ENCODE measurements at places on chromosomes 1 and 21.

GRCh38 chr1:183571678-183572268 lies 18.5 kb downstream of the NCF2 start:
- DNase-seq, result no peak

DNA sequence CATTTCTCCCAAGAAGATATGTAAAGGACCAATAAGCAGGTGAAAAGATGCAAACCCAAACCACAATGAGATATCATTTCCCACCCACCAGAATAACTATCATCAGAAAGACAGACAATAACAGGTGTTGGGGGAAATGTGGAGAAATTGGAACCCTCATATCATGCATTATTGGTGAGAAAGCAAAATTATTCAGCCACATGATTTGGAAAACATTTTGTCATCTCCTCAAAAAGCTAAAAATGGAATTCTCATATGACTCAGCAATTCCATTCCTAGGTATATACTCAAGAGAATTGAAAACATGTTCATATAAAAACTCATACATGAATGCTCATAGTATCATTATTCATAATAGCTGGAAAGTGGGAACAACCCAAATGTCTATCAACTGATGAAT lies 25.1 kb upstream of the RNF186 start:
- DNase-seq, result no peak

GRCh38 chr1:31064111-31064717 lies 1.3 kb downstream of the PUM1 start:
- no peak for DNase-seq

- DNase-seq, result peak; percentile 11
Measured at GRCh38 chr1:99264201-99265021, at the start of gene PLPPR4. Gene PLPPR4, plus strand, starts transcription at chr1:99264492. Its CDS starts 102 bp downstream, at chr1:99264594.

- no peak for DNase-seq
Measured at GRCh38 chr1:8425150-8425780, 107.4 kb downstream of the SLC45A1 start.

GRCh38 chr1:62991152-62991551 lies 207.2 kb downstream of the ATG4C start:
- DNase-seq, result no peak

DNA sequence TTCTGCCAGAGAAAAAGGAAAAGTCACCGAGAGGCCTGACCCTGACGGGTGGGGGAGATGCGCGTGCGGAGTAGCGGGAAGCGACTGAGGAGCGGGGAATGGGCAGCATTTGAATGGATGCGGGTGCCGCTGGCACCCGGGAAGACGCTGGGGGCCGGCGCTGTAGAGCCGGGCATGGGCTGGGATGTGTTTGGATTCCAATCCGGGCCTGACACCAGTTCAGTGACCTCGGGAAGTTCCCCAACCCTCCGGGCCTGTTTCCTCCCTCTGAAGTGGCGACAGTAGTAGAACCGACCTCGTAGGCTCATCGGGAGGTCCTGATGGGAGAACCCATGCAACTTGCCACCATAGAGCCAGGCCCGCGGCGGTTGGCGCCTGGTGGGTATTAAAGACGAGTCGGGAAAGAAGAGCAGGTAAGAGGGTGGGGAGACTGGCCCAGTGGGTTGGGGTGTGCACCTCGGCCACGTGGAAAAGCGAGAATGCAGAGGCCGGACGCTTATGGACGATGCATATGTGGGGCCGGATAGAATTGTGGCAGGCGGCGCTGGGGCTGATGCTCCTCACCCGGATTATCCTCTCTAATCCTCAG lies 642 bp upstream of the SLC16A1 start:
- no peak for DNase-seq

- no peak for DNase-seq
Measured at GRCh38 chr1:220748089-220748934, at the start of gene MTARC2. Gene MTARC2, plus strand, starts transcription at chr1:220748322. Its CDS starts 210 bp downstream, at chr1:220748532.

DNA sequence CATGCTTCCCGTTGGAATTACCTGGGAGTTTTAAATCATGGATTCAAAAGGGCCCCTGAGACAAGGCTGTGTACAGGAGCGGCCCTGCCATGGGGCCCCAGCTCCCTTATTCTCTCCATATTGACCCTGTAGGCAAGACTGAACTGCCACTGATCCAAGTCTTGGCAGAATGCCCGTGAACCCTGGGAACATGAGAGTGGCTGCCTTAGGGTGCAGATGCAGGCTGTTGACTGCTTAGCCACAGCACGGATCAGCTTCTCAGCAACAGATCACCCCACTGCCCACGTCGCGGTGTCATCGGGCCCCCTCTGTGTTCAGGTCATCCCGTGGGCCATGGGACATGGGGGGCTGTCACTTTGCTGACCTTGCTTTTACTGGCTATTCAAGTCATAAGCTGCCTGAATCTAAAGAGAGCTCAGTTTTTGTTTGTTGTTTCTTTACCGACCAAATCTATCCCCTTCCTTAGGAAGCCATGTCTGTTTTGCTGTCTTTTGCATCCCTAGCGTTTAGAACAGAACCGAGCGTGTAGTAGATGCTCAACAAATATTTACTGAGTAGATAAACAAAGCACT lies 83.4 kb downstream of the MATN1 start:
- no peak for DNase-seq

DNA sequence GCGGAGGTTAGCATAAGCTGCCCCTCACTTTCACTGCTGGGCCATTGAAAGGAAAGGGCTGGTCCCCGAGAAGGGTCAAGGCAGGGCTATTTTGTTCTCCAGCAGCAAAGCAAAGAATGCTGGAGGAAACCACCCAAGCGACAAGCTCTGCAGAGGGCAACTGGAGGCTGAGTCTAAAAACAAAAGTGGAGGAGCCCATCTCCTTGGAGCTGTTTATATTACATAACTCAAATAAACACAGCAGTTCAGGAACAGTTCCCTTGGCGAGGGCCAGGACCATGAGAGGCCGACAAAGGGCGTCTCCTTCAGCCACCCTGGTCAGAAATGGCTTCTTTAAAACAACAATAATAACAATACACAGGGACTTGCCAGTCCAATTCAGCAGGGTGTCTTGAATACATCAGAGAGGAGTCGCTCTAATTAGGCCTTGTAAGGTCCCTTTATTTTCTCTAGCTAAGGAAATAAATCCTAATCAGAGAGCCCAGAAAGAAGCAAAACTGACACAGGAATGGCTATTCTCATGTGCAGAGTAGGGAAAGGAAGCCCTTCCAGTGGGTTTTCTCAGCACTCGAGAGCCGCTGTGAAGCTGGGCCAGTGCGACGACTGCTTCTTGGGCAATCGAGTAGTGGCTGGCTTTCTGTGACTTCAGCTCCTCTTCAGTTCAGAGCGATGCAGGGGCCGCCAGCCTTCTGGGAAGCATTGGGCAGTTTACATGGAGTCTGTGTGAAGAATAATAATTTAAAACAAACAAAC lies 57.0 kb upstream of the TARBP1 start:
- no peak for DNase-seq

- DNase-seq, result no peak
Measured at GRCh38 chr1:87598429-87598828, 269.7 kb downstream of the LMO4 start.

- DNase-seq, result no peak
Measured at GRCh38 chr1:77847621-77848080, 40.8 kb upstream of the NEXN start.

DNA sequence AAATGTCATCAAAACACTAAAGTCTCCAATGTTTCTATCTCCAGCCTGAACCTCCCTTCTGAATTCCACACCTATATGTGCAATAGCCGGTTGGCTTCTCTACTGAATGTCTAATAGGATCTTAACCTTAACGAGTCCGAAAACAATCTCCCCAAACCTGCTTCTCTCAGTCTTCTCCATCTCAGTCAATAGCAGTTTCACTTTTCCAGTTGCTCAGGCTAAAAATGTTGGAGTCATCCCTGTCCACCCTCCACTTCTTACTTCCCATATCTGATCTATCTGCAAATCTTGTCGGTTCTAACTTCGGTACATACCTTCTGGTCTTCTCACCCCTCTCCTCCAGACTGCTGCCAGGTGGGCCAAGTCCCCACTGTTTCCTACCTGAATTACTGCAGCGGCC lies 25.5 kb upstream of the CITED4 start:
- DNase-seq, result no peak

DNA sequence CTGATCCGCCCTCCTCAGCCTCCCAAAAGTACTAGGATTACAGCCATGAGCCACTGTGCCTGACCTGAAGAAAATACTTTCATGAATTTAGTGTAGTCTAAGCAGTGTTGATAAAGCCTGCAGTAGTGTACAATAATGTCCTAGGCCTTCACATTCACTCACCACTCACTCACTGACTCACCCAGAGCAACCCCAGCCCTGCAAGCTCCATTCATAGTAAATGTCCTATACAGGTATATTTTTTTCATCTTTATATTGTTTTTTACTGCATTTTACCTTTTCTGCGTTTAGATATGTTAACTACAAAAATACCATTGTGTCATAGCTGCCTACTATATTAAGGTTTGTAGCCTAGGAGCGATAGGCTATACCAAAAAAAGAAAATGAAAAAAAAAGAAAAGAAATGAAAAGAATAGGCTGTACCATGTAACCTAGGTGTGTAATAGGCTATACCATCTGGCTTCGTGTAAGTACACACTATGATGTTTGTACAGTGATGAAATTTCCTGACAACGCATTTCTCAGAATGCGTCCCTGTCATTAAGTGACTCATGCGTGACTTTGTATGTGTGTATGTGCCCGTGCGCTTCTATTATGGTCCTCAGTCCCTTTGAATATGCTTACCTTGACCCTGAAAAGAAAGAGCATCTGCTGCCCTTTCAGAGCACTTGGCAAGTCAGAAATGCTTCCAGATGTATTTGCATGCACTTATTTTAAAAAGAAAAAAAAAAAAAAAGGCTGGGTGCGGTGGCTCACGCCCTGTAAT lies 9.2 kb upstream of the SLAMF8 start:
- no peak for DNase-seq

DNA sequence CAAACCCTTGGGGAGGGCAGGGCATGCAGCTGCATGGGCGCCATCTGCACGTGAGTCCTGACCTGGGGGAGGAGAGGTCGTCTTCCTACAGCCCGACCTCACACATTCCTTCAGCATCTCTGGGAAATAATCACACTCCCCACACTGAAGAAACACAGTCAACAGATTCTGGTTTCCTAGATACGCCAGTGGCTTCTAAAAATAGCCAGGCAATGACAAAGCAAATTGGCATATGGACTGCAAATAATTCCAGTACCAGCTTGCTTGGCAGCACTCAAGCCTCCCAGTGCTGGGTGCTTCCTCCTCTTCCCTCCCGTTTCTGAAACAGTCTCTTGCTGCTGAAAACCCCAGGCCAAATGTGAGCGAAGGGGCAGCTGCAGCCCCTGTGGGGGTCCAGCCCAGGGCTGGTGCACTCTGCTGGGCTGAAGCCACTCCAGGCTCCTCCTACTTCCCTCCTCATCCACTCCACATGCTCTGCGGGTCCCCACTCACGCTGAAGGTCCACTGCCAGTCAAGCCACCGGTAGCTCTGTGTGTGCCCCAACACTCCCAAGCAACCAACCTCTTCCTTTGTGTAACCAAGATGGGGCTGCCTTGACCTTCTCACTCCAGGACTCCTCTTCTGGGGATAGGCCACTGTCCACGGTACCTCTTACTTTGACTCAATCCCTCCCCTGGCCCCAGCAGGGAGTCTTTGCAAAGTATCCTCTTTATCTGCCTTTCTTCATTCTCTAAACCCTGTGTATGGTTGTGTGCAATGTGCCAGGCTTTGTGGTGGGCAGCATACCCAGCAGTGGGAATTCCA lies 69.0 kb downstream of the KCND3 start:
- peak; percentile 27 for DNase-seq

DNA sequence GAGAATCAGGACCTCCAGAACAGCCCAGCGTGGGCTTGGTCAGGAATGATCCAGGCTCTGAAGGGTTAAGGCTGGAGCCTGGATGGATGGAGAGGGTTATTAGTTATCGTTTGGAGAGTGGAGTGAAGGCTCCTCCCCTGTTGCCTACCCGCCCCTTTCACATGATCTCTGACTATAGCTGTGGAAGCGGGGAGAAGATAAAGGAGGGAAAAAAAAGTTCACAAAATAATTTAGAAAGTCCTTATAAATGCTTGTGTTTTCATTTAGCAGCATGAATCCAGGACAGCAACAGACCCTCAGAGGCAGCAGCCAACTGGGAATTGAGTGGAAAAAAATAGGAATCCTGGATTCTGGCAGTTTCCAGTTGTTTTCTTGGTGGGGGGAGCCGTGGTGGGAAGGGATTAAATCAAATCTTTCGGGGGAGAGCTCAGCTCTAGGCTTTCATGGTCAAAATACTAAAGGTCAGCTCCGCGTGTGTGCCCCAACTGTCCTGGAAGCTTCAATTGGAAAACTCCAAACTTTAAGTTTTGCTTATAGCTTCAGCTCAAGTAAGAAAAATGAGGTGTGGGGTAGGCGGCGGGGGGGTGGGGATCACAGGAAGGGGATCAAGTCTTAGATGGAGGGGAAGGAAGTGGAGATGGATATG lies 595 bp upstream of the DDR2 start:
- peak; percentile 71 for DNase-seq

GRCh38 chr1:223403184-223403815 lies 10.1 kb downstream of the CCDC185 start:
- DNase-seq, result no peak

DNA sequence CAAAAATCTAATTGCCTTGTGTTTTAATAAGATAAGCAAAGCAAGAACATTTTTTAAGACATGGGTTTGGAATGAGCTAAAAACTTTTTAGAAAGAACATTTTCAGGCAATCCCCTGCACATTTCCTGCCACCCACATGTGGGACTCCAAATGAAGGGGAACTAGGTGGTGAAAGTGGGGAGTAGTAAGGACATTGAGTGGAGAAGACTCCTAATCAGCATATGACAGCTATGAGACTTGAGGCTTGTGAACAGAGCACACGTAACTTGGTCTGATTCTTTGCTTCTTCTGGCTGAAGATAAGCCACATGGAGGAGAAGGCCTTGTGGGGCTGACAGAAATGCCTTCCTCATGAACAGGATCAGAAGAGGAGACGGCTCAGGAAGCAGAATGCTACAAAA lies 50.3 kb downstream of the FCER1A start:
- DNase-seq, result no peak

GRCh38 chr1:113192242-113192641 lies 119.2 kb downstream of the LRIG2 start:
- DNase-seq, result peak; percentile 5

DNA sequence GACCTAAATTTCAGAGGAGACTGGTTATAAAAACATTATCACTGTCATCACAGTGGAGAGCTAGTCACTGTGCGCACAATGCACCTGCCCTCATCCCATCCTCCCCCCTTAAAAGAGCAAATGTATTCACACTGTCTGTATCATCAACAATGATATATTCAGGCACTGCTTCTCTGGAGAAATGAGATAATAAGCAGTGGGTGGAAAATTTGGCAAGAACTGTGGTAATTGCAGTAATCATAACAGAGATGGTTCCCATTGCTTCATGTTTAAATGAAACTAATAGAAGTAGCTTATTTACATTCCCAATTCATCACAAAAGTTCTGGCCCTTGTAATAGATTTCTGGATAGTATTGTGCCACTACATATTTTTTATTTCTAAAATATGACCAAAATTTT lies 867.4 kb upstream of the ADGRL2 start:
- no peak for DNase-seq

DNA sequence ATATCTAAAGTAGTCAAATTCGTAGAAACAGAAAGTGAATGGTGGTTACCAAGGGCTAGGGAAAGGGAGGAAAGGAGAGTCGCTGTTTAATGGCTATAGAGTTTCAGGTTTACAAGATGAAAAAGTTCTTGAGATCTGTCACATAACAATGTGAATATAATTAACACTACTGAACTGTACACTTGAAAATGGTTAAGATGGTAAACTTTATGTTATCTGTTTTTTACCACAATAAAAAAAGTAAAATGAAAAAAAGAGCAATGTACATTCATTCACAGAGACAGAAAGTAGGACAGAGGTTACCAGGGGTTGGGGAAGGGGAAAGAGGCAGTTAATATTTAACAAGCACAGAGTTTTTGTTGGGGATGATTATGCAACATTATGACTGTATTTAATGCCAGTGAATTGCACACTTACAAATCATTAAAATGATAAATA lies 53.3 kb upstream of the SEC16B start:
- no peak for DNase-seq
